Activated T-cell treated with anti-CD3 and anti-CD28 coated beads, Interleukin-2, amount 50 U/mL, for 72 hours (primary cell): ENCODE measurements at places on chromosomes 12 and 14.

DNA sequence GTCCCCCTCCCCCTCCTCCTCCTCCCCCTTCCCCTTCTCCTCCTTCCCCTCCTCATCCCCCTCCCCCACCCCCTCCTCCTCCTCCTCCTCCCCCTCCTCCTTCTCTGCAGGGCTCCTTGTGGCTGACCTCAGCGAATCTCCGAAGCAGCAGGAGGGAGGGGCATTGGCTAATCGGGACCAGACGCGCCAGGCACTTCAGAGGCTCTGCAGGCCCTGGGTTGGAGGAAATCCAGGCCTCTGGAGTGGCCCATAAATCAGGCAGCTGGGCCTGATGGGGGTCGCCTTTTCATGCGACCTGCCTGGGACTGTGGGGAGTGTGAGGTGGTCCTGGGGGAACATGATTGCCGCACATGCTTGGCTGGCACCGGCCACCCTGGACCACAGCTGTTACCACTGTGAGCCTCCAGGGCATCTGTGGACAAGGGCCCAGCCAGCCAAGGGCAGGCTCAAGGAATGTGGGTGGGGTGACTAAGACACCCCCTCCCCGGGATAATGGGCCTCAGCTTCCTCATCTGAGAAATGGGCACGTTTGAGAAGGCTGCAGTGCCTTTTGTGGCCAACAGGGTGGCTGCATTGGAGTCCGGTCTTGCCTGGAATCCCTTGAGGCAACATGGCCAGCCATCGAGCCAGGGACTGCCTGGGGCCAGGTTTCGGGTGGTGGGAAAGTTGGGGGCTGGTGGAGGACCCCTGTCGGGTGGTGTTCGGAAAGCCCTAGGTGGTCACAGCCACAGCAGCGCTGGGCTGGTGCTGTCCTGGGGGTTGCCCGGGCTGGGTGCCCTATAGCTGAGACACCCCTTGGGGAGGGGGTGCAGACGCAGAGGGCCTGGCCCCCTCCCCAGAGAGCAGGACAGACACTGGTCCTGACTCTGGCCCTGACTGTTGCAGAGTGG lies 12.0 kb downstream of the KIF26A start:
- DNase-seq = no peak

DNA sequence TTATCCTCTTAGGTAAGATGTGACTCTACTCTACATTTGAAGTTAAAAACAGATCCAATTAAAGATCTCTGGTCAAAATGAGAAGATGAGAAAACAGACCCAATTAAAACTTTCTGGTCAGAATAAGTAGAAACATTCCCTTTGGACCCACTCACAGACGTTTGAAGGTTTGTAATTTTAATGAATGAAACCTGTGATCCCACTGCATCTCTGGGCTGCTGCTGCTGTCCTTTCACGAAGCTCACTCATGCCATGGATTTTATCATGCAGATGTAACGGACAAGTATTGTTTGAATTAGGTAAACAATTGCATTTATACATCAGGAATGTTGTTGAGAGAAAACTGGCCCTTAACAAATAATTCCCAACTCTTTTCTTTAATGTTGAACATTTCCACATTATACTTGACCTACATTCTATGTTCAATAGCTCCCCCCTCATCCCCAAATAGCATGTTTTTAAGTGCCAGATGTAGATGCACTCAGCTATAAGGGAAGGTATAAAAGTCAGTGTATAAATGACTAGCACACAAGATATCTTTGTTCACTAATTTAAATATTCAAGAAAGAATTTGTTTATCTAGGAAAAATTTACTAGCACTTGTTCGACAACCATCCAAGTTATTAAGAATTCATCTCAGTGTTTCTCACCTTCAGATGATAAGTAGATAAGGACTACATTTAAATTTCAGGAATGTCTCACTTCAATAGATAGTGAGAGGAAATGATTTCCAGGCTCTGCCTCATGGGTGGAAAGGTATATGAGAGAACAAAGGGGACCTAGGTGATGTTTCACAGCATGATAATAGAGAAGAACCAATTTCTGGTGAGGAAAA lies 202.3 kb upstream of the LMNTD1 start:
- no peak for DNase-seq

DNA sequence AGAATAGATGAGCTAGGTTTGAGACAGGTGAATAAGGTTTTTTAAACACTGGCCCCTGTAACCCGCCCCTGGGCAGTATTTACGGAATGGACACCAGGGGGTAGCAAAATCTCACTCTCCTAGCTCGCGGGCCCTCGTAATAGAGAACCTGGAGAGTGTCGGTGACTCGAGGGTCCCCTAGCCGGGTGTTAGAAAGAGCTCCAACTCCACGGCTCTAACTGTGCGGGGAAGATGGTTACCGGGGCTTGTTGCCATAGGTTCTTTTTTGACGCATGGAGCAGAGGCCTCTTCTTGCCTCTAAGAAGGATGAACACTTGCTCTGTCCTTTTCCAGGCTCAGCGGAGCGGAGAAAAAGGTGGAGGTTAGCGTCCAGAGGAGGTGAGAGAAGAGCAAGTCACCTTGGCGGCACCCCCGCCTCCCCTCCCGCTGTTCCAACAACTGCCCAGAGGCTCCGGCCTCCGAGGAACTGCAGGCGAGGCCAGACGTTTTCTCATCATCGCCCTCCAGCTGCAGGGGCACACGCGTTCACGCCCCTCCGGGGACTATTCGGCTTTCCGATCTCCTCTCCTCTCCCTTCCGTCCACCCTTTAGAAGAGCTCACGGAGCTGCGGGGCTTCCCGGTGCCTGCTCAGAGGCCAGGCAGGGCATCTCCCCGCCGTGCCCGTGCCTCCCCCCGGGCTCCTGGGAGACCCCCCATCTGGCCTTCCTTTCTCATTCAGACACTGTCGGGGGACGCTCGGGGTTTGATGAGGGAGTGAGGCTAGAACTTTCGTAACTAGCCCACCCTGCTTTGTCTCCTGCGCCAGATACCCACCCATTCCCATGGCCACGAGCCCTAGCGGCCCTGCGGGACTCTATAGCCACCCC lies 1.4 kb upstream of the ARHGEF40 start:
- DNase-seq = peak; percentile 62

DNA sequence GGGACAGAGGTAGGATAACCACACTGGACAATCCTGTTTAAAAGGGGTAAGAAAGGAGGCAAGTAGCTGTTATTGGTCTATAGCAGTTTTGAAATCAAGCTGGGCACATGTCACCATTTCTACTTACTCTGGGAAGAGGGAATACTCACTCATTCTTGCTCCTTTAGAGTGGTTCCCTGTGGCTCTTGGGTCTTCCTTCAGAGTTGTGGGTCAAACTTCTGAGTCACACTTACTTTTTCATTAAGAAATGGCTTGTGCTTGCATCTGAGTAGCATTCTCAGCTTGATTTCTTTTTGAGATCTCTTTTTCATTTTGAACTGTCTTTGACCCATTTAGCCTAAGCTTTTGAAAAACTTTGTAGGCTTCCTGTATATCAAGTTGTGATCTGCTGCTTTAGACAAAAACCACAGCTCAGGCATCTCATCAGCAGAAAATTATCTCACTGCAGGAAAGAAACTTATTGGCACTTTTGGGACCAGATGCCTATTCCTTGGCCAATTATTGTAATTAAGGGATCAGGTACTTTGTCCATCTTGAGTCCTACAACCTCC lies 122.2 kb downstream of the AEBP2 start:
- DNase-seq = no peak

DNA sequence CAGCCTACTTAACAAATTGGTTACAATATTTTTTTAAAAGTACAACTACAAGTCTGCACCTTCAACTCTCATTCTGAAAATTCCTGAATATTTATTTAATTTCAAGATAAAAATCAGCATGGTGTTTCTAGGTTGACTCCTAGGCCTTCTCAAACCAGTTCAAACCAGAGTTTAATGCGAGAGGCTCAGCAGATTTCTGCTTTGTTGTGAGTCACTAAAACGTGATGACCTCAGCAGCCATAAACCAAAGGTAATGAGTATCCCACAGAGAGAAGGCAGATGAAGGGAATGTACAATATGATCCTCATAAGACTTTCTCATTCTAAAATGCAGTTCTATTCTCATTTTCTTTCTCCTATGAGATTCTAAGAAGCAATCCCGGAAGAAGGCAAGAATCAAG lies 1.5 kb downstream of the PRDM4 start:
- peak; percentile 54 for DNase-seq

GRCh38 chr12:104736307-104736706 lies 221.8 kb downstream of the SLC41A2 start:
- no peak for DNase-seq

GRCh38 chr12:124914392-124915238 lies at the start of gene UBC:
TSS of gene UBC (minus strand) at chr12:124914650. CDS start at chr12:124913771, 879 bp downstream.
- peak; percentile 94 for DNase-seq

- no peak for DNase-seq
Measured at GRCh38 chr14:52724360-52724644, 5.7 kb upstream of the STYX start.

GRCh38 chr14:61468063-61468825 lies 146.9 kb downstream of the PRKCH start:
- DNase-seq = no peak

DNA sequence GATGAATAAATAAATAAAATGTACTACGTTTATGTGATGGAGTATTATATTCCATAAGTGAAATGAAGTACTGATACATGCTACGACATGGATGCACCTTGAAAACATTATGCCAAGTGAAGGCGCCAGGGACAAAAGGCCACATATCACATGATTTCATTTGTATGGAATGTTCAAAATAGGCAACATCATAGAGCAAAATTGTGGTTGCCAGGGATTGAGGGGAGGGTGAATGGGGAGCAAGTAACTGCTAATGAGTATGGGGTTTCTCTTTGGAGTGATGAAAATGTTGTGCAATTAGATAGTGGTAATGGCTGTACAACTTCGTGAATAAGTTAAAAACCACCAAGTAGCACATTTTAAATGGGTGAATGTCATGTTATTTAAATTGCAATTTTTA lies 132.8 kb downstream of the SLC38A4 start:
- no peak for DNase-seq

GRCh38 chr14:65462411-65462810 lies 49.9 kb downstream of the FUT8 start:
- peak; percentile 43 for DNase-seq

GRCh38 chr12:45235087-45236025 lies 19.5 kb downstream of the ANO6 start:
- DNase-seq = no peak

GRCh38 chr12:14874882-14875281 lies 10.8 kb downstream of the MGP start:
- no peak for DNase-seq

DNA sequence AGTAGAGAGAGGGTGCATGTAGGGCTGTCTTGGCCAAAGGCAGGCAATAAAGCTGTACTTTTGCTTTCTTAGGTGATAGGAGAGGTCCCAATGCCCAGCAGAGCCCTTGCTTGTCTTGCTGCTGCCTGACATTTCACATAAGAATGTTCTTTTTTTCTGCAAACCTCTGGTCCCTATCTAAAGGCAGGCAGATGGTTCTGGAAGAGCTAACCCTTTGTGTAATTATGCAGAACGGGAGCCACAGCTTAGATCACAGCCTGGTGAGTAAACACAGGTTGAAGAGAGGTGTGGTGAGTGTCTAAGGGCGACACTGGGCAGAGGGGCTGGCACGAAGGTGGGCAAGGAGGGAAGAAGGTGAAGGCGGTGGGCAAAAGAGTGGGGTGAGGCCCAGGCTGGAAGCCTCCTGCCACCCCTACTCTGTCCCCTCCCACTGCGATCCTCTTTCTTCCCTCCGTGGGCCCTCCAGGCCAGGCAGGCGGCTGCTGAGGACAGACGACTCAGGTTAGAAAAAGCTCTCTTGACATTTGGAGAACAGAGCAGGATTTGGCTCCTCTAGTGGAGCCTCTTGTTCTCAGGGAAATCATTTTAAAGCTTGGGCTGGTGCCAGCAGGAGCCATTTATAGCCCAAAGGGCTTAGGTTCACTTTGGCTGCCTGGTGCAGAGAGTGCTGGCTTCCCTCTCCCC lies 42.8 kb downstream of the PRMT8 start:
- DNase-seq = no peak

DNA sequence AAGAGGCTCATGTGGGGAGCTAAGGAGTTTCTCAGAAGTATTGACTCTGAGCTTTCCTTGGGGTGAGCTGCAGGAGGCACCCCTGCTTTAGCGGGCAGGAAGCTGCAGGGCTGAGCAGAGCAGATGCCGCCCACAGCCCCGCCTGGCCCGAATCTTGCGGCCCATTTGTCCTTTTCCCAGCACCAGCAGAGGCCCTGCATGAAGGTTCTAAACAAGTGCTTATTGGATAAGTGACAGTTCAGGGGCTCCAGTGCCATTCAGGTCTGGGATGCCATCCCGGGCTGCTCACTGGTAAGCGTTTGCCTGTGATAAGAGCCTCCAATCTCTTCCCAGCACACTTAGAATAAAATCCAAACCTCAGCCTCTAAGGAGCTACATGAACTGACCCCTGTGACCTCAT lies 11.4 kb downstream of the RILPL1 start:
- DNase-seq = no peak

DNA sequence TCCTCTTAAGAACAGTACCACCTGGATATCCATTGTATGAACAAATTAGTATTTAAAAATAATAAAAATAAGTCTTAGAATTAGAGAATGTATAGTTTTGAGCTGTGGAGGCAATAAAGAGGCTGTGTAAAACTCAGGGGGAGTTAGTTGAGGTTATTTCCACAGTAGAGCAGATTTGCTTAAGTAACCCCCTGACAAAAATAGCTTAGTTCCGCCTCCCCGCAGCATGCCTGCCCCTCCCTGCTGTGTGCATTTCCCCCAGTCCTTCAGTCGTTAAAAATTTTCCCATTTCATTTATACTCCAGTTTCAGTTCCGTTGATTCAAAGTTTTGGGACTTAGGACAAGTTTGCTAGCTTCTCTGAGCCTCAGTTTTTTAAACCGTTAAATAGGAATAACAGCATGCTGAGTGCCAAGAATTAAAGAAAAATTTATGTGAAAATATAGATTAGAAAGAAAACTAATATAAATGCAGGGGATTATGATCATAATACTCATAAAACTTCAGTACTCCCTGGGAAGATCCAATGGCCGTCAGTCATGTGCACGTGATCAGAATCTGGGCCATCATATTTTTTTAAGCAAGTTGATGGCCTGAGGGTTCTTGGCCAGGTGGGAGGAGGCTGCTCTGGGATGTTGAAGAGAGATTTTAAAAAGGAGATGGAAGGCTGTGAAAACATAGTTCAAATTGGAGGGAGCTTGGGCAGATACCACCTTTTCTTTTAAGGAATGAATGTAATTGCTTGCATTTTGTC lies 14.5 kb upstream of the SLC38A2 start:
- DNase-seq = no peak

- no peak for DNase-seq
Measured at GRCh38 chr12:66282244-66282643, 20.0 kb upstream of the HELB start.

DNA sequence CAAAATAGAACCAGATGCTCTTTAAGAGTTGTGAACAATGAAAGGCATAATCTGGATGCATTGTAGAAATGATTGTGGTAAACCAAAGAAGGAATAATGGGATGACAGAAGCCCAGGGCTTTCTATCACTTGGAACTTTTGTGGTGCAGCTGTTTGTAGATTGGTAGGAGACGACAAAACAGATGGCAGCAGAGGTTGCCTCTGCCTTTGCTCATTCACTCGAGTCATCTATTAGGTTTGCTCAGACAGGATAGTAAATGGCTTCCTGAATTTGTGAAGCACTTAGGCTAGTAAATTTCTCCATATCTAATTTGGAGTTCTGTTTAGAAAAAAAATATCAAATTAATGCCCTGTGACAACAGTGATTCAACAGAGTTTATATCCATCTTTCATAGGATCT lies 78.4 kb downstream of the FGD4 start:
- DNase-seq = no peak
